ENCODE measurements at places on chromosomes 11 and 22. TPM values are rescaled to one million over a fixed set of nuclear protein-coding genes. Genes with fewer than 3 reads are reported as not detected.

The CCDC188 gene
- total RNA-seq: 2.8 TPM

The SCYL1 gene
- 72.2 TPM for total RNA-seq

The PRAME gene
- total RNA-seq: 1.7 TPM

The RFPL1 gene
- total RNA-seq: not detected

The TMA7B gene
- 0.63 TPM for total RNA-seq

The RAPSN gene
- 0.41 TPM for total RNA-seq

The TRIM48 gene
- not detected for total RNA-seq

- DNase-seq: no peak
Measured at GRCh38 chr11:66006134-66006890, 4.0 kb downstream of the BANF1 start.

DNA sequence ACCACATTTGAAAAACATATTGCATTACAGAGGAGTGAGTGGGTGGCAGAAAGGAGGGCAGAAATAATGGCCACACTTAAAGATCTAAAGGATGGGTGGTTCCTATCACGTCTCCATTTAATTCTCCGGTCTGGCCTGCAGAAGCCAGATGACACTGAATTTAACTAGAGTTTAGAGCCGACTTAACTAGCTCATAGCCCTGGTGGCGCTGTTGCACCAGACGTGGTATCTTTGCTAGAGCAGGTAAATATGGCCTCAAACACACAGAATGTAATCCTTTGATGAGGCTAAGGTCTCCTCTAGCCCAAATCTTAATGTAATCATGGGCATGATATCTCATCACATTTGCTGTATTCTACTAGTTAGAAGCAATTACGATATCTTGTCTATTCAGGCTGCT is 51.5 kb upstream of the GAL start:
- peak; percentile 81 for DNase-seq

DNA sequence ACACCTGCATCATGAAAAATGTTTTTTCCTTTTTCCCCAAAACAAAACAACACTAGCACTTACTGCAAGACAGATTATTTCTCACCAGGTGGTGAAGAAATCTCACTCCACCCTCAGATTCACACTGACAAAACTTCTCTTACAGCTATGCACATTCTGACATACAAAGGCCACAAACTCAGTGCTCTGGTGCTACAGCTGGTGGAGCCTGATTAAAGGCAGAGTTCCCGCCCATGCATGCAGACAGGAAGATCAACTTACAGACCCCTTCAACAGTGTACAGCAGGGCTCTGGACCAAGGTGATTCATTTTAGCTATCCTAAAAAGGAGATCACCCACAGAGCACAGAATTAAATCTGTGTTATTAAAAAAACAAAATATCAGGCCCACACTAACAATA is 112.6 kb downstream of the CADM1 start:
- DNase-seq: no peak

DNA sequence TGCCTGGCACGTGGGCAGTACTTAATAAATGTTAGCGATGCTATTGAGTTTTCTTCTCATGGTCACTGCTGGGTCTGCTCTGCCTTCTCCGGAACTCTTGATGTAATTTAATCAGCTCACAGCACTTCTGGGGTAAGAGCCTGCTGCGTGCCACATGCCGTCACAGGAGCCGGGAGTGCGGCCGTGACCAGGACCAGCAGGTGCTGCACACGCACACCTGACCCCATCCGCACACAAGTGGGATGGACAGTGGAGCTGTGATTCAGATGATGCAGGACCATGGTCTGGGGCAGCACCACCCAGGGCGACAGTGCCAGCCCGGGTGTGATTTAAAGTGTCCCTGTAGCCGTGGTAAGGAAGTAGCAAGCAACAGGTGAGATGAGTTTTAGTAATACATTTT is 61.2 kb downstream of the TBC1D22A start:
- no peak for DNase-seq

DNA sequence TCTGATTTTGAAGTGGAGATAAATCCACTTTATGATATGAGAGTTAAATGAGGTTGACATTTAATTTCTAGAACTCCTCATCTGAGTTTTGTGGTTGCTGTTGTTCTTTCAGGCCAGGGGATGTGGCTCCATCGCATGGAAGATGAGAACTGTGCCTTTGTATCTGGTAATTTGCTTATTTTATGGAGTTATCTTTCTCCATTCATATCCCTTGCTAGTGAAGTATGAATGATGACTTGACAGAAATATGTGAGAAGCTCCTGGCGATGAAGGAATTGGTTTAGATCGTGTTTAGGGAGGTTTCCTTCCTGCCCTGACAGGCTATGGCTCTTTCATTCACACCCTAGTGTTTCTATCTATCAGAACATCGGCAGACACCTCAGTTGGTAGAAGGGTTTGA is 393.7 kb downstream of the ETS1 start:
- DNase-seq: no peak

- DNase-seq: no peak
Measured at GRCh38 chr11:130162733-130163132, 3.2 kb downstream of the ST14 start.

DNA sequence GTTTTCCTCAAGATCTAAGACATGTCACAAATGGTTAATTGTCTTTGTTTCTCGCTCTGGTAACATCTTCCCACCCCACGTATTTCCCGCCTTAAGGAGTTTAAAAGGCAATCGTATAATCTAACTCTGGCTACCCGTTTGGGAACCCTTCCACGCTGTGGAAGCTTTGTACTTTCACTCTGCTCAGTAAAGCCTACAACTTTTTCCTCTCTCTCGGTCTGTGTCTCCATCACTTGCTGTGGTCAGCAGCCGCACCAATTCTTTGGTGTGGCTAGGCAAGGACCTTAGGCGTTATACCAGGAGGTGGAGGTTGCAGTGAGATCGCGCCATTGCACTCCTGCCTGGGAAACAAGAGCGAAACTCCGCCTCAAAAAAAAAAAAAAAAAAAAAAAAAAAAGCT is 1430.1 kb downstream of the LRRC4C start:
- no peak for DNase-seq

DNA sequence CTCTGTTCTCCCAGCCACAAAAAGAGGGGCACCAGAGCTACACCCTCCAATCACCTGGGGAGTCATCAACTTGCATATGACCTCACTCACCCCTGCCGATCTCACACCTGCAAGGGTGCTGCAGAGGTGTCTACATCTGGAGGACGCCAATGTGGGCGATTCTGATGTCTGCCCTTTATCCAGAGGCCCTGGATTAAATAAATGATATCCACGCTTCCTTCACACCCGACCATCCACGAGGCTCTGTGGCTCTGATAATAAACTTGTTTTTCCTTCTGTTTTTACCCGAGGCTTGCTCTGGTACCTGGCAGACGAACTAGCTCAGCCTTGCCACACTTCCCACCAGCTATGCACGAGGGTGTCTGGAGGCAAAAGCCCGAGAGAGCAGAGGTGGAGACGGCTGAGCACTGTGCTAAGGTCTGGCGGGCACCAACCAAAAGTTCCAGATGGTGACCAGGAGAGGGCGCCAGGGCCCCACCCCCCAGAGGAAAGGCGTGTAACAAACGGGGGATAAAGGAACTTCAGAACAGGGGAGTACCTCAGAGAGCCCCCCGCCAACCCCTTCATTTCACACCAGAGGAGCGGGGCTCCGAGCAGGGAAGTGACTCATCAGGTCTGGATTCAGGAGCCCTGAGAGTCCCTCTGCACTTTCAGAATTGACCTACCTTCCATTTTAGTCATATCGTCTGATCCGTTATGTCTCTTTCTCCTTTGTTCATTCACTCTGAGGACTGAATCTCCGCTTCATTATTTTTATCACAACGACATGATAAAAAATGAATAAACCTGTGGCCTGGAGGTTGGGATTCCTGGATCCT is 13.5 kb downstream of the SCN3B start:
- peak; percentile 58 for DNase-seq

DNA sequence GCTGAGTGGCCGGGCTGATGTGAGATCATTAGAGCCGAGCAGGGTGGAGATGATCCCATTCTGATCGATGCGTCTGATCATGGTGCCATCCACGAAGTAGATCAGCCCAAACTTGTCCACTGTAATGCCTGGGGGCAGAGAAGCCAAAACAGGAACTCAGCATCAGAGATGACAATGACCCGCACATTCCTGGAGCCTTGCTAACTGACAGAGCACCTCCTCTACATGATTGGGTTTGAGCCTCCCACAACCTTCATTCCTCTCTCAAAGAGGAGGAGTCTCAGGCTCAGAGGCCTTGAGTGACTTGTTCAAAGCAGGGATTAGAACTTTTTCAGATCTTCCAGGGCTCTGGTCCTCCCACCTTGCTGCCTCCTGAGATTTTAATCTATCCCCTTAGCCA is 133.7 kb upstream of the NARS2 start:
- DNase-seq: no peak

DNA sequence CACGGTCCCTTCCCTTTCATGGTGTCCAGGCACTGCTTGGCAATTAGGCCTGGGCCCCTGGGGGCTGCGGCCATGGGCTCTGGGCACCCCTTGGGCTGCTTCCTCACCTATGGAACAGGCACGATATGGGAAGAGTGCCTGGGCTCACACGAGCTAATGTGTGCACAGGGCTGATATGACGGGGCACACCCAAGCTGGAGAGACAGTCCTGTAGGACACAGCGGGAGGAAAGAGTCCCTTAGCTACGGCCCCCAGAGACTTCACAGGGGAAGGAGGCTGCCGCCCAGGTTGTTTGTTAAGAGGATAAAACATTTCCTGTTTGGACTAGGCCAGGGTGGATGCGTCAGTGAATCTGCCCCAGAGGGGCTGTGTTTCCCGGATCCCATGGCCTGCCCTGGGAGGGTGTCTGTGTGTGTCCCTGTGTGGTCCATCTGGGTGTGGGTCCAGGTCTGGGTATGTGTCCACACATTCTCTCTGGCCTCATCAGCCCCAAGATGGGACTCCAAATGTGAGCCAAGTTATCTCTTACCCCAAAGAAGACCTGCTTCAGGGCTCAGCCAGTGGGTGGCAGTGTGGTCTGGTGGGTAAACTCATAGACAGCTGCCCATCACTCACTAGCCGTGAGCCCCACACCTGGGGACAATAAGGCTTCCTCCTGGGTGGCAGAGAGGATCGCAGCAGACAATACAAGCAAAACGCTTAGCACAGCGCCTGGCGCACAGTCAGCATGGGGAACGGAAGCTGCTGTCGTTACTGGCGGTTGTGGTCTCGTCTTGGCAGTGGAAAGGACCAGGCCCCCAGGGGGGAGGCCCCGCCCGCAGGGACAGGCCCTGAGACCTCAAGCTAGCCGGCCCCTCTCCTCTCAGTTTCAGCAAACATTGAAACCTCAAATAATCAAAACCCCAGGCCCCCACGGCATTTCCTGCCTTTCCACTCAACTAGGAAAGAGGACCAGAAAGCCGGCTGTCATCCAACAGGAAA is 3.2 kb upstream of the EMID1 start:
- DNase-seq: peak; percentile 91

DNA sequence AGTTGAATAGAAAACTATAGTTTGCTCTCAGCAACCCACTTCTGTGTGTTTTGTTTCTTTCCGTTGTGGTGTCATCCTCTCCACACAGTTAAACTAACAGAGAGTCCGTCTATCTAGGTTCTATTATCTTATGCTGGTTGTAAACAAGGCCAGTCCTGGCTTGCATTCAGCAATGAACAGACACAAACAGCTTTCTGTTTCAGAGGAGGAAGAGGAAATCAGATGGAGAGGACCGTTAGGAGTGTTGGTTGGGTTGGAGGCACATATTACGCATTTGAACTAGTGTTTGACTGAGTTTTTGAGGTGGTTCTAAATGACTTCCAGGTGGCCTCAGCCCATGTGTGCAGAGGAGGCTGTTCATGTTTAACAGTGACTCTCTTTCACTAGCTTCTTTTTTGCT is 129.5 kb upstream of the SORL1-AS1 start:
- no peak for DNase-seq

DNA sequence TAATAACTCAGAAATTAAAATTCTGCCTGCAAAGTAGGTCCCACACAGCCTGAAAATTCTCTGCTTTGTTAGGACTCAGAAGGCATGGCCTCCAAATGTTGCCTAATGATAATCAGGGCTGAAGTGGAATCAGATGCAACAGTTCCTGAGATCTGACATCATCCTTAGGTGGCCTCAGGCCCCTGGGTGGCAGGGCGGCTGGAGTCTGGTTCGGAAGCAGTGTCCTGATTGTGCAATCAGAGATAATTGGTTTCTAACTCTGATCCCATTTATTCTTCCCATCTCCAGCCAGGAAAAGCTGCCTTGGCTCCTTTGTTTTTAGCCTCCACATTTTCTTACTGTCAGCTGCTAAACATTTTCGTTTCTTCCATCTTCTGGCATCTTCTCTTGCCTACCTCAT is 399.3 kb downstream of the OPCML start:
- no peak for DNase-seq

- DNase-seq: no peak
Measured at GRCh38 chr11:94767291-94767690, 865 bp upstream of the AMOTL1 start.

DNA sequence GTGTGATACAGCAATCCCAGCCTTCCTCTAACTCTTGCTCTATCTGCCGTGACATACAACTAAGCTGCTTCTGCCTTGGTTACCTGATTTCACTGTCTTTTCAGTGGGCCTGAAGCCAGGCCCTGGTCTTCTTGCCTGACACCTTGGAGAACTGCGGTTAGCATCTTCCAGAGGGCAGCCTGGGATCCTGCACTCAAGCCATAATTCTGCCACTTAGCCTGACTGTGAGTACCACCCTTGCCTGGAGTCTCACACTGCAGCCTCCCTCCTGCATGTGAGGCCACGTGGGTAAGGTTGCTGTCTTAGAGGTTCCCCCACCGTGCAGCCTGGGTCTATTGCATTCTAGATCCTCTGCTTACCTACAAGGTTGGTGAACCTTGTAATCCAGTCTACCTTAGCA is 35.8 kb downstream of the USP35 start:
- no peak for DNase-seq

DNA sequence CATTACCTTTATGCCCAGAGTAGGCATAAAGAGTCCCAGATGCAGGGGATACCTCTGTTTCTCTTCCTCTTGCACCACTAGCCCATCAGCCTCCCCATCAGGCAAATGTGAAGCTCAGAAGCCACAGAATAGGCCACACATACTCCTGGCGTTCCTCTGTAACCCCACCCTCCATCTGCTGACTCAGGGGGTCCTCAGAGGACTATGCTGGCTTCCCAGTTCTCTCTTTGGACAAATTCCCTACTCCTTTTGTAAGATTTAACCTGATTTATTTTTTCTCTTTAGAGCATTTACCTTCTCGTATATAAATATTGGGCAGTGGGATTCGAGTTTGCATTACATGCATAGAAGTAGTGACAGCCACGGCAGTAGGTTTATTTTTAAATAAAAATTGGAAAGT is 262.3 kb upstream of the CADM1 start:
- no peak for DNase-seq

GRCh38 chr11:21921151-21921550 is 271.7 kb upstream of the ANO5 start:
- DNase-seq: no peak

Measured in kidney (tissue), 22 donors.